Activated CD8-positive, alpha-beta memory T cell treated with anti-CD3 and anti-CD28 coated beads for 4 hours (primary cell): ENCODE measurements at places on chromosomes 3 and 15.

- DNase-seq = no peak
Measured at GRCh38 chr15:85408270-85408746, 27.9 kb downstream of the AKAP13 start.

- DNase-seq = no peak
Measured at GRCh38 chr3:111989061-111989678, 9.6 kb upstream of the TAGLN3 start.

DNA sequence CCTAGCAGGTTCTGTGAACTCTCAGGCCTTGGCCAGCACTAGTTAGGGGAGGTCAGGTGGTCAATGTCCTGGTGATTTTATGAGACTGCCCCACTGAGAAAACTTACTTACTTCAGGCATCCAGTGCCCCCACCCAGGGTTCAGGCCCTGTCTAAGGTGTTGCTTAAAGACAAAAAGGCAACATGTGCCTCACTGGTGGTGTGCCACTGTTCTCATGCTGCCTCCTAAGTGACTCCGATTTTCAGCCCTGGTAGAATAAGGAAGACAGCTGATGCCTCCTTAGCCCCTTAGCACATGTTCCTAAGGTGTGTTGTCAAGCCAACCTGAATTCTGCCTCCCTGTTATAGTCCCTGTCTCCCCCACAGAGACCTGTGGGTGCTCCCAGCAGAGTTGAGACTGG lies 5.3 kb downstream of the RBM15B start:
- no peak for DNase-seq

- DNase-seq = no peak
Measured at GRCh38 chr3:80533553-80533952, 765.8 kb upstream of the ROBO1 start.

GRCh38 chr3:76943058-76943457 lies 96.8 kb upstream of the ROBO2 start:
- no peak for DNase-seq

- DNase-seq = no peak
Measured at GRCh38 chr15:53414167-53414566, 345.3 kb downstream of the WDR72 start.

DNA sequence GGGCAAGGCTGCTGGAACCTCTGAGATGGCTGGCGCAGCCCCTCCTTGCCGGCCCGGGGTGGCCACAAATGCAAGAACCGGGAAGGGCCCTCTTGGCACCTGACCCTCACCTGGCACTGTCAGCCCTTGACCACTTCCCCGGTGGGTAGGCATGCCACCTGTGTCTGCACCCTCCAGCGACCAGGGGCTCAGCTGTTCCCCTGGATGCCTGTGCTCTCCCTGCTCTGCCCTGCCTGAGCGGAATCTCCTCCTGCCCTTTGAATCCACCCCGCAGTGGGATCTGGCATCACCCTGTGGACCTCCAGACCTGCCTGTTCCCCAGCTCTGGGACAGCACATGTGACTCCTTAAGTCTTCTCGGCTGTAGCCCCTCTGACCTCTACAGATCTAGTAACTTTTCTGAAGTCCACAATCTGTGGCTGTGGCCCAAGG lies 26.1 kb upstream of the FGD5 start:
- DNase-seq = no peak

DNA sequence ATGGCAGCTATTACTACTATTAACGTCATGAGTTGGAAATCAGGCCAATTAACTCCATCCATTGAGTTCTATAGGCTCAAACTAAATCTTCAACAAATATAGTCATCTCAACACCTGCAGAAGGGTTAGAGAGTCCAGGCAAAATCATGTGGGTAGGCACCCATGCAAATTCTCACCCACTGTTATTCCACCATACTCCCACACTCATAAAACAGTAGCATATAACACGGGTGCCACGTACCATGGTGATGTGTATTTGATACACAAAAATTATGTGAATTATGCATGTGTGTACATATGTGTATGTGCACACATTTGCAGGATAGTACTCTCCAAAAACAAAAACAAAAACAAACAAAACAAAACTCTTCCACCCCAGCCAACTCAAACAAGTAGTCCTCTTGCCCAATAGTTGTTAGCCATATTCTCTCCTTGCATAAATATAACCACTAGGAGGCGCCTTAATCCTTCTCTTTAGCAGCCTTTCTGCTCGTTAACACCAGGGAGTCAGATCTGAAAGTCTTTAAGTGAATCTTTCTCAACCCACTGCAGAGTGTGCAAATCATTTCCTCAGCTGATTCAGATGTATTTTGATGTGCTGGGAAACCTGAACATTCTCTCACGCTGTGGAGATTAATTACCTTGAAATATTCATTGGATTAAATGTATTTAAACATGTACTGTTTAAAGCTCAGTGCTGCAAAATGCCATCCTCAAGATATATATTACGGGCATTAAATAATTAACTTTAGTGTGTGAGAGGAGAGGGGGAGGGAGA lies 38.0 kb upstream of the COPB2 start:
- no peak for DNase-seq

GRCh38 chr3:48429960-48430707 lies at the start of gene PLXNB1:
TSS of gene PLXNB1 (minus strand) at chr3:48430086. CDS start at chr3:48424611, 5,475 bp downstream.
- no peak for DNase-seq

DNA sequence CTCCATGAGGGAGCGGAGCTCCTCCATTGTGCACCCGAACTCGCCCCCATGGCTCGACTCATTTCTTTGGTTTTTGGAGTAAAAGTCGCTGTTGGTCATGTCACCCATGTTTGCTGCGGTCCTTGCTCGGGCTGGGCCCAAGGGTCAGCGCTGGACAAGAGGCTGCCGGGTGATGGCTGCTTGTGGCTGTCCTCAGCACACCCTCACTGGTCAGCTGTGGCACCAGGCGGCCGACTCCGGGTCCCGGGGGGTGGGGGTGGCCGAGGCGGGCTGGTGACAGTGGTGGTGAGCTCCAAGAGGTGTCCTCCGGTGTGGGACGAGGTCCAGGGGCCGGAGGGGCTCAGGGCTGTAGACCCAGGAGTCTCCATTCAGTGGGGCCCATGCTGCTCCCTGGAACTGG lies 56.0 kb downstream of the ATP2B2 start:
- DNase-seq = no peak

GRCh38 chr15:41692049-41692448 lies 31.8 kb downstream of the MGA start:
- DNase-seq = no peak

DNA sequence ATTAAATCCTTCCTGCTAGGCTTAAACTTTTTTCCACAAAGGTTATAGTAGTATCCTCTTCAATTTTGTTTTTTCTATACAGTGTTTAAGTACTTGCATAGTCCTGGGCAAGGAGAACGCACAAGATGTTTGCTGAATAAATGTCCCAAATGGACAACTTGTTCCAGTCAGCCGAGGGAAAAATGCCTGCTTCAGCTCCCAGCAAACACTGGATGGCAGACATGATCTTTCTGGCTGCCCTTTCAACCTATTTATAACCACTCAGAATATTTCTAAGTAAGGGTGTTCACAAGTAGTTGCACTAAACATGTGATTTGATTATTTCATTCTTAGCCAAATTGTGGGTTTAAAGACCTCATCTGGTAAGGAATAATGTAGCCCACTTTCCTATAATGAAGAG lies 29.8 kb downstream of the GNB4 start:
- DNase-seq = no peak

DNA sequence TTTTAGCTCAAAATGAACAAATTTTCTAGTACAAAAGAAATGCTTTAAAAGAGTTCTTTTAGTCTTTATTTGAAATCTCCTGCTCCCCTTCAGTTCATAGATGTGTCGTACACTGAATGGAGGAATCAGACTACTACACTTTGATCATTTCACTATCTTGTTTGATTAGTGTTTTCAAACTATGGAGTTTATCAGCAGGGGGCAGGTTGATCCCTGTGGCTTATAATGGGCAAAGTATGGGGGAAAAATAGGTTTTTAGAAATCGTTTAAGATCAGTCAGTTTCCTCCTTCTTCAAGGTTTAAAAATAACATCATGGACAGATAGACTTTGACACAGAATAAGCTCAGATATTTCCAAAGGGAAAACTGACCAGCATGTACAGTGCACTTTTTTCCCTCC lies 701.7 kb downstream of the CADM2 start:
- no peak for DNase-seq

DNA sequence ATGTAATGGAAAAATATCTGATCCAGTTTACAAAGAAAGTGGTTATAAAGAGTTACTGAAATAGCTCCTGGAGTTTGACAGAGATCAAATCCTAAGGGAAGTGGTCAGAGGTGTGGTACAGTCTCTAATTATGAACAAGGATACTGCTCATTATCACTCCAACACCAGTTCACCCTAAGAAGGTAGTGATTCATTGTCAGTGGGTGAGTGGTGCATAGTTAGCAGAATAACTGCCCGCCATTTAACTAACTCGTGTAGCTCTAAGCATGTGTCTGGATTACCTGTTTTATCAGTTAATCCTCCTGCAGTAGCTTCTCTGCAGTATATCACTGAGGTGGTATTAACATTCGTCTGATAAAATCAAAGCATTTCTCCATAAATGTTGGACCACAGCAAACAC lies 700.1 kb downstream of the NLGN1 start:
- DNase-seq = no peak

- DNase-seq = no peak
Measured at GRCh38 chr3:141227752-141228151, 3.9 kb upstream of the PXYLP1 start.

GRCh38 chr15:39665629-39666250 lies 84.9 kb downstream of the THBS1 start:
- no peak for DNase-seq

- no peak for DNase-seq
Measured at GRCh38 chr15:40439960-40440742, 602 bp upstream of the BAHD1 start.

DNA sequence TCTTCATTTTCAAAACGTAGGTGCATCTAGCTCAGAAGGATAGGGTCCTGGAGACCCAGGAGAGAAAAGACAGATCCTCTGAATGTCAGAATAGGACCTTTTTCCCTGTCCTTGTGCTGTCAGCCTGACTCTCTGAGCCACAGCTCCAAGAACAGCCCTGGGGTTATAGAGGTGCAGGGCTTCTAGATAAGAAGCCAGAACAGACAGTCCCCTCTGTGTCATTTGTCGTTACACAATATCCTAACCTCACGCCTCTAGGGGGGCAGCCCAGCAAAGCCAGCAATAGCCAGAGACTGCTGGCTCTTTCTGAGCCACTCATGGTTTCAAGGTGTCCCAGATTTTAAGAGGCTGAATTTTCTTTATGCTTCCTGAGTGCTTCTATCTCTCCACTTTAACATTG lies 153.2 kb upstream of the THBS1 start:
- no peak for DNase-seq

- DNase-seq = no peak
Measured at GRCh38 chr3:134214239-134214638, 36.4 kb downstream of the RYK start.

GRCh38 chr3:142987080-142987700 lies 14.2 kb upstream of the U2SURP start:
- DNase-seq = no peak

GRCh38 chr15:78147566-78147965 lies 1.6 kb upstream of the IDH3A start:
- no peak for DNase-seq

DNA sequence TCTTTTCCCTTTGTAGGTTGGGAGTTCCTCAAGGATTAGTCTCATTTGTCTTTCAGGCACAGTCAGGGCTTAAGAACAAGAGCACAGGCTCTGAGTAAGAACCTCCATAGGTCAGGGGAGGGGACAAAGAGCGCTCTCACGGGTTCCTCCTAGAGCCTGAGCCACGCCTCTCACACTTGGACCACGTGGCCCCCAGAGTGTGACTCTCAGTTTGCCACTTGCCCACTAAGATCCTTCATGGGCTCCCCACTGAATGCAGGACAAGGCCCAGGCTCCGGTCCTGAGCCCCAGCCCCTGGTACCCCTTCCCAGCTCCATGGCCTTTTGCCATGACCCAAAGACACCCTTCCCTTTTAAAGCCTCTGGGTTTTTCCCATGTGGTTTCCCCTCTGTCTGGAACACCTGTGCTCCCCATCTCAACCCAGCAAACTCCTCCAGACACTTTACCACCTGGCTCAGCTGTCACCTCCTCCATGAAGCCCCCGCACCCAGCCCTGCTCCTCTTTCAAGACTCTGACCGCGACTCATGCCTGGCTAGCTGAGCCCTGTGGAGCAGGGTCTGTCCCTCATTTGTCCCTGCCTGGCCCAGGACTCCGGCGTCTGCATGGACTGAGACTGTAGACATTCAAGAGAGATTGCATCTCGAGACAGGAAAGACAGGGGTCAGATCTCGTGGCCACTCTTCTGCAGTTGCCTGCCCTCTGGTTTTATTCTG lies 32.7 kb downstream of the IQSEC1 start:
- peak; percentile 35 for DNase-seq

DNA sequence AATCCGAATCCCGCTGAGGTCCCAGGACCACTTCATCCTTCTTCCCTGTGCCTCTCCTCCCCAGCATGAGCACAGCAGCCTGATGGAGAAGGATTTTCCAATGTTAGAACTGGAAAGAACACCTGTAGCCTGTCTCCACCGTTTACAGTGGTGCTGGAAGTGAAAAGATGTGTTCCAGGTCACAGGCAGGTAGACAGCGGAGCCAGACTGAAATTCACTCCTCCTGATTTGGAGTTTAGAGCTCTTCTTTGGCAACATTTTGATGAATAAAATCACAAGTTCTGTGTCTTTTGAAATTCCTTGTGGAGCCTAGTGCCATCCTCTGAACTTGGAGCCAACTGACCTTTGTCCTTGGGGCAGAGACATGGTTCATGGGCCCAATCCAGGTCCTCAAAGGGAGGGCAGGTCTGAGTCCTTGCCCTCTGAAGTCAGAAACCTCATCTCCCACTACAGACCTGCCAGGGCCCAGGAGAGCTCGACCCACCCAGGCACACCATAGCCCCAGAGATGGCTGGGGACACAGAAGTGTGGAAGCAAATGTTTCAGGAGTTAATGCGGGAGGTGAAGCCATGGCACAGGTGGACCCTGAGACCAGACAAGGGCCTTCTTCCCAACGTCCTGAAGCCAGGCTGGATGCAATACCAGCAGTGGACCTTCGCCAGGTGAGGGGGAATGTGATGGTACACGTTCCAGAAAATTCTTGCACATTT lies at the start of gene RTP3:
Gene RTP3, plus strand, starts transcription at position 421 of the 710 bp plus-strand sequence. Its CDS starts 87 bp downstream, at position 508.
- DNase-seq = no peak

DNA sequence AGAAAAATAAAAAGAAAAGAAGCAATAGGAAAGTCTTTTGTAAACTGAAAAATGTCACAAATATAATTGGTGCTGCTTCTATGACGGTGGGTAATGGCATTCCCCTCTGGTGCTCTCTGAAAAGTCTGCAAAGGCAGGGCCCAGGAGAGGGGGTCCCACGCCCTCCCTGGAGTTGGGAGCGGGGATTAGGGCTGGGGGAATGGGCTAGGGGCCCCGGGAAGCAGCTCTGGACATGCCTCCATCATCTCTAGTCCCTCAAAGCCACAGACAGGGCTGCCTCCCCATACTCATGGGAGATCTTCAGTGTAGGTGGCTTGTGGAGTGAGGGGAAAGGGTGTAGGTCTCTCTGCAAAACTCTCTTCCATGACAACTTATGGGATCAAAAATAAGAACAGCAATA lies 7.8 kb upstream of the RHCG start:
- no peak for DNase-seq

DNA sequence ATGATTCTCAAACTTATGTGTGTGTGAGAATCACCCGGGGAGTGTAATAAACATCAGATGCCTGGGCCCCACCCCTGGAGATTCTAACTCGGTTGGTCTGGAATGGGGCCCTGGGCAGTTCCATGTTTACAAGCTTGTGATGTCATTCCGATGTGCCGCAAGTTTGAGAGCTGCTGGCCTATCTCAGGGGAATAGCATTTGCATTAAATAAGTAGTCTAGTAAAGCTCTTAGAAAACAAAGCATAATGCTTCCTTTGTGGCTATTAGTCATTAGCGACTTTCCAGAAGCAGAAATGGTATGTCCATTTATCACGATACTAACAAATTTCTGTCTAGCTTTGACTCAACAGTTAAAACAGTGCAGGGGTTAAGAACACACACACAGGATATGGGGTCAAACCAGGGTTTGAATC lies 20.9 kb downstream of the PGBD4 start:
- DNase-seq = no peak
